ENCODE measurements at places on chromosomes 4 and X.

- no peak for DNase-seq
Observed at GRCh38 chr4:28481565-28481964, 1620.9 kb downstream of the STIM2 start.

- no peak for DNase-seq
Observed at GRCh38 chr4:75087865-75088264, 154.9 kb downstream of the PARM1 start.

GRCh38 chr4:56772134-56772533, 49.4 kb downstream of the SPINK2 start:
- no peak for DNase-seq

DNA sequence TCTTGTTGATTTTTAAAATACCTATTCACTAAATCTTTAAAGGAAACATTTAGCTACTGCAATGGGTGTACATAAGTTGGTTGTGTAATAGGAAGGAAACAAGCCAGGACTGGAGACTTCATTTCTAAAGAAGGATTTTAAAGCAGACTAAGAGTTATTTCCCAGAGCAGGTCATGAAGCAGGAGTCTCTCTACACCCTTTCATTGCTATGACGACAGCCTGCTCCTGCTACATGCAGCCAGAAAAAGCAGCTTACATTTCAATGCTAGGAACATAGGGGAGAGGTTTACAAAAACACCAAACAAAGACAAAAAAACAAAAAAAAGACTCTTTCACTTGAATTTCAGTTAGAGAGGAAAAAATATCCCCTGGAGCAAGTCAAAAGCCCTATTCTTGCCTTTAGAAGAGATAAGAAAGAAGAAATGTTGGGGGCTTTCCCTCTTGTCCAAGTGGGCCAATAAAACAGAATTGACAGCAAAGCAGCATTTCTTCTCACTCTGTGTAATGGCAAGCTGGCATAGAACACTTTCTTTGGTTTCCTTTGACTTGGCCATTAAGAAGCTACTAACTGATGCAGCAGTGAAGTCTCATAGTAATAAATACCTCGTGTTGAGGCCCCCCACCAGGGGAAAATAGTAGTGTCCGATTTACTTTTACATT, 3.4 kb downstream of the SPARCL1 start:
- no peak for DNase-seq

GRCh38 chr4:78870056-78870455, 69.2 kb downstream of the PAQR3 start:
- no peak for DNase-seq

DNA sequence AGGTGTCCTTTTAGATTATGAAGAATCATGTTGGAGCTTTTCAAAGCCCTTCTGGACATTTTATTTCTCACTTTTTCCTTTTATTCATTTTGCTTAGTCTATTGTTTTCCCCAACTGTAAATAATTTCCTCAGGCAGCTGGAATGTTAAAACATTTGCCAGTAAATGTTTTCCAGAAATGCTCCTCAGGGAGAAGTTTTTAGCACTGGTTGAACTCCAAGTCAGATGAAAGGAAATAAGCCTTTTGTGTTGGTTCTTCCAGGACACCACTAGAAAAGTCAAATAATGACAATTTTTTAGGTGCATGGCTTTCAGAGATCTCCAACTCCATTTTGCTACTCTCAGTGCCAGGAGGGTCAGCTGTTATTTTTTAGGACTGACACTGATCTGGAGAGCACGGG, 127.9 kb downstream of the IL13RA2 start:
- DNase-seq: no peak

- no peak for DNase-seq
Observed at GRCh38 chrX:37993837-37994619, 12.3 kb upstream of the SYTL5 start.

DNA sequence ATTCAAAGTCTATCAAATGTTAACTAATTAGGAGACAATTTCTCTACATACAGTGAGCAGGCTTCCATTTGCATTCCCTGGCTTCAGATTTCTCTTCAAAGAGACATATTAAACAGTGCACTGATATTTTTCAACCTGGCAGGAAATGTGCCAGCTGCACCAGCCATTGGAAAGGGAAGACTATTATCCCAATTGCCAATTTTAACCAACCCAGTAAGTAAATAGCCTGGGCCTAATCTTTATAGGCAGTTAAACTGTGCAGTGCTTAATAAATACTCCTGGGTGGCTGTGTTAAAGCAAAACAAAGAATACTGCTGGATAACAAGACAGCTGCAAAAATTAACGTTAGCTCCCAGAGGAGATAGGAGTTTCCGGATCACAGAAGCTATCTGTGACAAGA, 111.9 kb upstream of the GALNT7 start:
- DNase-seq: no peak

Measured in activated gamma-delta T cell treated with Interleukin-2 at 50 U/mL for 16 hours (primary cell).